Ovary (tissue), 10 donors: ENCODE measurements at places on chromosomes 3 and 15.

DNA sequence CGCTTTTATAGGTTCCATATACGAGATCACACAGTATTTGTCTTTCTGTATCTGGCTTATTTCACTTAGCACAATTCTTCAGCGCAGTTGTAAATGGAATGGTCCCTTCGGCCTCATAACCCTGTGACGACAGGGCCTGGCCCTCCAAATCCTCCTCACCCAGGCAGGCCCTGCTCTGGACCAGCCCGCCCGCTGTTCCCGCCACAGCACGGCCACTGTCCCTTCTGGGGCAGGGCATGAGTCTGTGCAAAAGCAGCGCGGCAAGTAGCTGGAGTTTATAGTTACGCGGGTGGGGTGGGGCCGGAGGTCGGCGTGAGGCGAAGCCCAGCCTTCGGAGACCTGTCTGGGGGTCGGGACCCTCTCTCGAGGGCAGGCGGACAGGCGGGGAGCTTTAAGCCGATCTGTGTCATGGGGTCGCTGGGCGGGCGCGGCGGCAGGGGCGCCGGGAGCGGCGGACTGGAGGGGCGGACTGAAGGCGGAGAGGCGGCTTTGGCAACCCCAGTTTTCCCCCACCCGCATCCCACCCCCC, 543 bp downstream of the ARPIN start:
- DNase-seq, result peak; percentile 35

- DNase-seq, result no peak
These were observed 14.1 kb downstream of the SPSB4 start for GRCh38 chr3:141065258-141065657.

DNA sequence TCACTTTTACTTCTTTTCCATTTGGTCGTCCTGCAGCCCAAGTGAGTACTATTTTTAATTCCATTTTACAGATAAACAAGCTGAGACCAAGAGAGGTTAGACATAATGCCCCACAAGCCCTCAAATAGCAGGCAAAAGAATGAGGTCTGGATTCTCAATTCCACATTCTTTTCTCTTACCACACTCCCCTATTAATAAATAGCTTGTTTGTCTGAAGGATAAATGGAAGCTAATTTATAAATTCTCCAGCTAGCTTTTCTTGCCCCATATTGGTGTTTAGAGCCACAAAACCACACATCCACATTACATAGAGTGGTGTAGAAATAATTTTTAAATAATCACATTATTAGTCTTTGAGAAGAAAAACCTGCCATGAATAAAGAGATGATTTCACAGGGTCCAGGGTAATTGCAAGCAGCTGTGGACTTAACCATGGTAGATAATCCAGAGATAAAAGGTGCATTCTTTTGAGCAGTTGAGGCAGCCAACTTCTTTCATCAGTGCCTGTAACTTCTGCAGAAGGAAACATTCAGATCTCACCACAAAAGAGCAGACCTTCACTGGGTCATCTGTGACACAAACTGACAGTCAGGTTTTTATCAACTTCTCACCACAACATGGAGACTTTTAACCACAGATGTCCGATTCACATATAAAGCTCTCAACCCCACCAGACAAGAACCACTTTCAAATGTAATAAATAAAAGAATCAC, 313.4 kb upstream of the STT3B start:
- DNase-seq, result no peak

GRCh38 chr3:26068890-26069289, 279.0 kb downstream of the OXSM start:
- DNase-seq, result no peak

GRCh38 chr3:45322616-45323015, 65.8 kb upstream of the LARS2 start:
- no peak for DNase-seq

GRCh38 chr15:49625460-49626036, 4.7 kb downstream of the DTWD1 start:
- no peak for DNase-seq

GRCh38 chr3:70138606-70139005, 139.1 kb downstream of the SAMMSON start:
- no peak for DNase-seq

DNA sequence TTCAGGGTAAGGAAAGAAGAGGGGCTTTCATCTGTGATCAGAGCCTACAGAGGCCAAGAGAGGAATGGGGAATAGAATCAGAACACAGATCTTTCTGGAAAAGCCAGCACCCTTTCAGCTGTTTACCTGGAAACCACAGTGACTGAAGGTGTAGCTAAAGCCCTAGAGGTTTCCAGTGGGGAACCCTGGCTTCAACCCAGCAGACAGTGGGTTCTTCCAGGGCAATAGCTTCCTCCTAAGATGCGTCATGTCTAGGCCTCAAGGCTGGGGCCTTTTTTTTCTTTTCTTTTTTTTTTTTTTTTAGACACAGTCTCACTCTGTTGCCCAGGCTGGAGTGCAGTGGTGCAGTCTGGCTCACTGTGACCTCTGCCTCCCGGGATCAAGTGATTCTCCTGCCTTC, 3.1 kb upstream of the CPNE9 start:
- DNase-seq, result no peak

GRCh38 chr3:112133626-112134334, 732 bp upstream of the GCSAM start:
- DNase-seq, result no peak

DNA sequence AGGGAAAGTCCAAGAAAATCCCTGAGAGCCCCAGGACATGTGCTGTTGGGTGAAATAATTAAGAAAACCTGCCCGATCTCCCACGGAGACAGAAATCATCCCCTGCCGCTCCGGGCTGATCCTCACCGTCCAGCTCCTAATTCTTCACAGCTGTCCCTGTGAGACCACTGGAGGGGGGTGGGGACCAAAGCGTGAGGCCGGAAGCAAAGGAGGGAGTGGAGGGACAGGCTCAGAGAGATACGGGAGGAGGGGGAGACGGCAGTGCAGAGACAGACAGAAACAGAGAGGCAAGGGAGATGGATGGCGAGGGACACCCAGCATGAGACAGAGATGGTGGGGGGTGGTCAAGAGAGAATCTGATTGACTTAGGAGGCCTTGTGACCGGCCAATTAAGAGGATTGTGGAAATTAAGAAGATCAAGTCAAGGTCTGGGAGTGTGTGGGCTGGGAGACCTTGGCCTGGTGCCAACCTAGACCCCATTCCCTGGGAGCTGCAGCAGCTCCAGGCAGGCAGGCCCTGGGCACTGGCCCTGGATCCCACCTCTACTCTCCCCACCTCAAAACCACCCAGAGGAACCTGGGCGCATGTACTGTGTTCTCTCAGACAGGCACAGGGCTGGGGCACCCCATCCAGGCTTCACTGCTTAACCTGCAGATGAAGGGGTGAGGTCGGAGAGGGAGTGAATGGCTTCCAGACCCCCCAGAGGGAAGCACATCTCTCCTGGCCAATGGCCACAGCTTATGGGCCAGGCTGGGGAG, 113.2 kb upstream of the ALDH1A3 start:
- DNase-seq, result no peak

GRCh38 chr3:122299215-122299614, 25.8 kb upstream of the CSTA start:
- DNase-seq, result no peak

- peak; percentile 51 for DNase-seq
These were observed 657.2 kb downstream of the FHIT start for GRCh38 chr3:60594025-60594424.

GRCh38 chr3:108554913-108555571, 34.2 kb downstream of the CIP2A start:
- no peak for DNase-seq

- DNase-seq, result no peak
These were observed 230.4 kb upstream of the DCBLD2 start for GRCh38 chr3:99131876-99132275.

DNA sequence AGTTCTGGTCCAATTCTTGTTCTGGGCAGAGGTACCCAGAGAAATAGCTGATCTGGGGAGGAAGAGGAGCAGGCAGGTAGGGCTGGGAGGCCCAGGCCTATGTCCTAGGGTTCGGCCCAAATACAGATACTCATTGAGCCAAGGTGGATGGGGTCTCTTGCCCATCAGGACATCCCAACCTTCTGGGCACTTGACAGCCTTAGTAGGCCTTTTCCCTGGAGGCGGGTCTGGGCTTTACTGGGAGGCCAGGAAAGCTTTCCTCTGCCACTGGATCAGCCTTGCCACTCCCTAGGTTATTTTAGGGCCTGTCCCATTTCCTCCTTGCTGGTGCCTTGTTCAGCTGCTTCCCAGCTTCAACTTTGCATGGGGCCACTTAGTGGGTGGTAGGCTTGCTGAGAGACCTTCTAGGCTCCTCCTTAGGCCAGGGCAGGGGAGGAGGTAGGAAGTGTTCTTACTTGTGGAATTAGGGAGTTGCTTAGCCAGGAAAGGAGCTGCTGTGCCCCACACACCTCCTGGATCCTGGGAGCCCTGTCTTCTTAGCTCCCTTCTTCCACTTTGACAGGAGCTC, 9.7 kb downstream of the TEX264 start:
- no peak for DNase-seq
